ENCODE measurements at places on chromosomes 2 and 18. TPM values are rescaled to one million over a fixed set of nuclear protein-coding genes. Genes with fewer than 3 reads are reported as not detected.
A peak's percentile ranks its signal among the peaks of the same experiment; 100 is the strongest.

The TSPYL6 gene
- total RNA-seq: not detected

The EGR4 gene
- total RNA-seq: not detected

The C1QL2 gene
- total RNA-seq: not detected

The ACADL gene
- not detected for total RNA-seq

The APCDD1 gene
- 1.4 TPM for total RNA-seq

DNA sequence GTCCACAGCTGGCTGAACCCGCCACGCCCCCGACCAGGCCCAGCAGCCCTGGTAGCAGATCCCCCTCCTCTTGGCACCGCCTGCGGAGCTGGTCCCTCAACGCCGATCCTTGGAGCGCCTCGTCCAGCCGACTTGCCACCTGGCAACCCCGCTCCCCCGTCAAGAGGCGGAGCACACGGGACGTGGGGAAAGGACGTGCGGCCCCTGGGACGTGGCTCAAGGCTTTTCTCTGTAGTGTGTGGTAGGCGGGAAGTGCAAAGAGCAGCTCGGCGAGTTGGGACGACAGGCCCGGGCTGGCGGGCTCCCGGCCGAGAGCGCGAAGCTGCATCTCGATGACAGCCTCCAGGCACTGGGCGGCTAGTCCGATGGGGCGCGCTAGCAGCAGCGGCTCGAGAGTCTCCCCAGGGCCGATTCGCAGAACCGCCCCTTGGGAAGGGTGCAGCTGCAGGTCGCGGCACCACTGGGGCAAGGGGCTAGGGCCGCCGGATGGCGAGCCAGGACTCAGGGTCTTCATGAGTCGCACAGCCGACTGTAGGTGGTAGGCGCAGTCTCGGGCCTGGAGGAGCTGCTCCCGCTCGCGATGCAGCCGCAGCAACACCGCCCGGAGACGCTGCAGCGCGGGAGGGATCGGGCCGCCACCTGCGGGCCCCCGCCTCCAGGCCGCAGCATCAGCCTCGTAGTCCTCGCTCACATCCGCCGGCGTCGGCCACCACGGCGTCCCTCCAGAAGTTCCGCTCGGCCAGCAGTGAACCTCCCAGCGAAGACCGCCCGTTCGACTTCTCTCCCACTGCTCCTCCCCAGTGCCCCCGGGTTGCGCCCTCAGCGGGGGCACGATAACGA lies 617 bp downstream of the CCDC142 start:
- peak overlapping the region; percentile 99 for H3K27ac ChIP-seq
- no peak for DNase-seq

- DNase-seq: no peak
- H3K4me3 ChIP-seq: no peak overlapping the region
- H3K36me3 ChIP-seq: no peaks in the 10 kb centered on the region
- no peaks in the 10 kb centered on the region for H3K4me1 ChIP-seq
- H3K27ac ChIP-seq: no peak overlapping the region
- peaks cover 17% of the 10 kb centered on the region for H3K27me3 ChIP-seq
Observed at GRCh38 chr18:7482342-7482741, 84.8 kb upstream of the PTPRM start.

- peaks cover 77% of the 10 kb centered on the region for H3K4me1 ChIP-seq
- peaks cover 39% of the 10 kb centered on the region for H3K36me3 ChIP-seq
- H3K27me3 ChIP-seq: no peaks in the 10 kb centered on the region
Observed at GRCh38 chr18:48853588-48853987, 97.2 kb downstream of the SMAD7 start.

DNA sequence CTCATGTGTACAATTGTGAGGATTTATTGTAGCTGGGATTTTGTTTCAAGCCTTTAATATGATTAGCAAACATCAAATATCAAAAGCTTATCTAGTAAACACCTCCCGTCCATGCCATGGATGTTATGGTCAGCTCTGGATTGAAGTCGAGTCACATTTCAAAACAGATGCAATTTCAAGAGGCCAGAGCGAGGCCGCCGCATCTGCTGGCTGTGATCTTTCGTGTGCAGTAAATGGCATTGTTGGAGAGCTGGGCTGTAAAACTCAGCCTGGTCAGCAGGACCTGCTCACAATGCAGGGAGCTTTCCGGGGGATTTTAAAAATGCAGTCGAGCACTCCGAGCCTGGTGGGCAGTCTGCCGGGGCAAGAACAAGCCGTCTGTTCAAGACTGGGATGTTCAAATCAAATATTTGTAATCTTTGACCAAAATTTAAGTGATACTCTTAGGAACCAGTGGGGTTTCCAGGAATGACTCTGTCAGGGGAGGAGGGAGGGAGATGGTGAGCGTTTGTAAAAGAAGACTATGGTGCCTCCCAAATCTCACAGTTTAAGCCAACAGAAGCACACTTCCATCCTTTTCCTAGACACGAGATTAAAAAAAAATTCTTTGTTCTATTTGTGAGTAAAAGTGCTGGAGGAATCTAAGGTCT lies 97.6 kb downstream of the MYCN start:
- no peak for DNase-seq
- H3K4me1 ChIP-seq: no peaks in the 10 kb centered on the region
- no peak overlapping the region for H3K4me3 ChIP-seq
- peaks cover 5% of the 10 kb centered on the region for H3K27me3 ChIP-seq

- H3K36me3 ChIP-seq: no peaks in the 10 kb centered on the region
- H3K27me3 ChIP-seq: no peaks in the 10 kb centered on the region
- H3K4me1 ChIP-seq: peaks cover 36% of the 10 kb centered on the region
- peak overlapping the region; percentile 52 for H3K27ac ChIP-seq
Observed at GRCh38 chr18:9619990-9620389, 5.6 kb upstream of the PPP4R1 start.

- H3K4me1 ChIP-seq: no peaks in the 10 kb centered on the region
- no peak overlapping the region for H3K27ac ChIP-seq
- no peak overlapping the region for H3K4me3 ChIP-seq
- DNase-seq: no peak
Observed at GRCh38 chr2:228575897-228576296, 394.4 kb upstream of the SPHKAP start.

DNA sequence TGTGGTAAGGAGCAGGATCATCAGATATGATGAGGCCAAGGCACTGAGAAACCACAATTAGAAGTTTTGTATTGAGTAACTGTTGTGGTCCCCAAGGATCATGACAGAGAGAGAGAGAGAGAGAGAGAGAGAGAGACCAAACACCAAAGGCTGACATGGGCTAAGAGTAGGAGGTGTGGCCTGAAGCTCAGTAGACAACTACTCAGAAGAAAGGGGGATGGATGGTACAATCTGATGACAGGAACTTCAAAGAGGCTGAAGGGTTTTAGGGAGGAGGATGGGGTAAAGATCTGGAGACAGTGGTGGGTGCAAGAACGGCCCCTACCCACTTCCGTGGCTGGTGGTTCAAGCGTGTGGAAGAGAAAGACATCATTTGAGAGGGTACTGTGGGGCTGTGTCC lies 135.0 kb downstream of the DCDC2C start:
- H3K36me3 ChIP-seq: no peaks in the 10 kb centered on the region
- H3K4me3 ChIP-seq: no peak overlapping the region
- no peak for DNase-seq
- no peak overlapping the region for H3K27ac ChIP-seq
- no peaks in the 10 kb centered on the region for H3K4me1 ChIP-seq
- no peaks in the 10 kb centered on the region for H3K27me3 ChIP-seq

- no peak overlapping the region for H3K4me3 ChIP-seq
- H3K27me3 ChIP-seq: peaks cover 40% of the 10 kb centered on the region
- no peak overlapping the region for H3K27ac ChIP-seq
Observed at GRCh38 chr2:62527478-62528210, 21.6 kb upstream of the TMEM17 start.

- DNase-seq: no peak
- H3K27ac ChIP-seq: no peak overlapping the region
- no peak overlapping the region for H3K4me3 ChIP-seq
- H3K27me3 ChIP-seq: no peaks in the 10 kb centered on the region
Observed at GRCh38 chr2:33326100-33326499, 150.3 kb upstream of the RASGRP3 start.

DNA sequence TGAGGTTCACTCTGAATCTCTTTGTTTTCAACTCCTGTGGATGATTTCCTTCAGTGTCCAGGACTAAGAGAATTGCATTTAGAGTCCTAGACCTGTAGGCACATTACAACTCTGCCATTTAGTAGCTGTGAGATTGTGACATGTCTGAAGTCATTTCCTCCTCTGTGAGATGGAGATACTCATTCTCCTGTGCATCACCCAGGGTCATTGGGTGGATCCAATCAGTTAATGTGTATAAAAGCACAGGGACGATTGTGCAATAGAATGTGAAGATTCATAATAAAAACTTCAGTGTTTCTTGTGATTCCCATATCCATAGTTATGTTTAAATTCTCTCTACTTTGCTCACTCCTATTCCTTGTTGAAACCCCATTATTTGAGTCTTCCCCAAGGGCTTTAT lies 113.6 kb downstream of the DIS3L2 start:
- no peaks in the 10 kb centered on the region for H3K27me3 ChIP-seq
- H3K4me3 ChIP-seq: no peak overlapping the region
- no peaks in the 10 kb centered on the region for H3K36me3 ChIP-seq
- peaks cover 7% of the 10 kb centered on the region for H3K4me1 ChIP-seq
- no peak for DNase-seq
- H3K27ac ChIP-seq: no peak overlapping the region

- H3K27me3 ChIP-seq: peaks cover 20% of the 10 kb centered on the region
- H3K27ac ChIP-seq: no peak overlapping the region
- H3K4me3 ChIP-seq: no peak overlapping the region
- DNase-seq: no peak
- peaks cover 4% of the 10 kb centered on the region for H3K36me3 ChIP-seq
Observed at GRCh38 chr18:22900558-22901238, 32.4 kb upstream of the RBBP8 start.

- no peak overlapping the region for H3K27ac ChIP-seq
- no peak overlapping the region for H3K4me3 ChIP-seq
- no peaks in the 10 kb centered on the region for H3K4me1 ChIP-seq
- no peaks in the 10 kb centered on the region for H3K27me3 ChIP-seq
- DNase-seq: no peak
Observed at GRCh38 chr2:34416856-34417255, 817.8 kb upstream of the FAM98A start.

DNA sequence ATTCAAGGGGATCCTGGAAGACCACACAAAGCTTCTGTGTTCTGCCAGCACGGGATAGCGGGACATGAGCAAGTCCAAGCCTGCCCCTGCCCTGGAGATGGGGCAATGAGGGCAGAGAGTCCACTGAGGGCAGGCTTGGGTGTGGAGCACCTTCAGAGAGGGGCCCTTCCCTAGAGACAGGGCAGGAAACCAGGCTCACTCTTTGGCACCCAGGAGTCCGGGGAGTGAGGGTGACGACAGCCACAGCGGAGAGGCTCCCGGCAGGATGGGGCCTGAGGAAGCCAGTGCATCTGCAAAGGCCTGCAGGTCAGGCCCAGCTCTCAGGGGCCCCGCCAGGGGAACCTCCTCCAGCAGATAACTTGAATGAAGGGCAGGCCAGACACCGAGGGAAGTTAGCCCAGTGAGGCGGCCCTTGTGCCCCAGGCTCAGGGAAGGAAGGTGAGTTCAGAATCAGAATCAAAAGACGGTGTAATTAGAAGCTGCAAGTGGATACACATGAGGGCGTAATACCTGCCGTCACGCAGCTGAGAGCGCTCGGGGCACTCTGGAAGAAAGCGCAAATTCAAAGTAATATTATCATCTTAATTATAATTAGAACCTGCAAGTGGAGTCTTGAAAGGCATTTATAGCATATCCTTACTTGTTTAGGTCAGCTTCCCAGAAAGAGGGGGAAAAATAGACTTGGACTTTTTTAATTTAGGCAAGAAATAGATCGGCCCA lies 142.6 kb upstream of the LGALSL start:
- no peak overlapping the region for H3K4me3 ChIP-seq
- DNase-seq: no peak
- H3K27me3 ChIP-seq: peaks cover 9% of the 10 kb centered on the region
- peaks cover 16% of the 10 kb centered on the region for H3K4me1 ChIP-seq
- H3K36me3 ChIP-seq: peaks cover 3% of the 10 kb centered on the region

DNA sequence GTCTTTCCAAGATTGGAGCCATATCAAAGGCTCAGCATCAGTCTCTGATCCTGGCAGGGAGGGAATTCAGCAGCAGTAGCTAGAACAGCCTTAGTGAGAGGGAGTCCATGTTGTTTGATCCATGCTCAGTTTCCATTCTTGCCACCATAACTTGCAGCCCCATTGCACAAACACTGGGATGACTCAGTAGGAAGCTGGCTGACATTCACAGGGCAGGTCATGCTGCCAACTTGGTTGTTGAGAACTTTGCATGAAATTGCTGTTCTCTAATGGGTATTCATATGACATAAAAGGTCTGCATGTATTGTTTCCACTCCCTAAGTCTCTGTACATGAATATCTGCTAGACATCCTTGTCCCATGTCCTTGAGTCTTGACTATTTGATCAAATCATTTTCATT lies 29.9 kb upstream of the STAT4 start:
- H3K4me3 ChIP-seq: no peak overlapping the region
- H3K4me1 ChIP-seq: peaks cover 10% of the 10 kb centered on the region
- no peak overlapping the region for H3K27ac ChIP-seq
- no peak for DNase-seq
- H3K36me3 ChIP-seq: no peaks in the 10 kb centered on the region

DNA sequence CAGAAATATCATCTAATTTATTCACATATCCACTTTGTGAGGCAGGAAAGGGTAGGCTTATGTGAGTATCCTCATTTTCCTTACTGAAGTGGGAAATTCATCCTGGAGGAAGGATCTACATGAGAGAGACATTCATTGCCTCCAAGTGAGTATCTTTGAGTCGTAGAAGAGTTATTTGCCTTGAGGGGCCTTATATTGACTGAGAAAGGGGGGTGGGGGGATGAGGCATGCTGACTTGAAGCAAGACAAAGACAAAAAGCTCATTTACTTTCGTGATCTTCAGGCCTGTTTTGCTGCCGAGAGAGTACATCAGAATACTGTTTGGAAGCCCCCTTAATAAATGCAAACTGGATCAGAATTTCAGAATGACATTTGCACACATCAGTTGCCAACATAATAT lies 17.6 kb upstream of the NEDD4L start:
- no peak overlapping the region for H3K27ac ChIP-seq
- H3K4me1 ChIP-seq: no peaks in the 10 kb centered on the region
- no peak overlapping the region for H3K4me3 ChIP-seq
- H3K27me3 ChIP-seq: peaks cover 6% of the 10 kb centered on the region
- no peaks in the 10 kb centered on the region for H3K36me3 ChIP-seq
- no peak for DNase-seq

DNA sequence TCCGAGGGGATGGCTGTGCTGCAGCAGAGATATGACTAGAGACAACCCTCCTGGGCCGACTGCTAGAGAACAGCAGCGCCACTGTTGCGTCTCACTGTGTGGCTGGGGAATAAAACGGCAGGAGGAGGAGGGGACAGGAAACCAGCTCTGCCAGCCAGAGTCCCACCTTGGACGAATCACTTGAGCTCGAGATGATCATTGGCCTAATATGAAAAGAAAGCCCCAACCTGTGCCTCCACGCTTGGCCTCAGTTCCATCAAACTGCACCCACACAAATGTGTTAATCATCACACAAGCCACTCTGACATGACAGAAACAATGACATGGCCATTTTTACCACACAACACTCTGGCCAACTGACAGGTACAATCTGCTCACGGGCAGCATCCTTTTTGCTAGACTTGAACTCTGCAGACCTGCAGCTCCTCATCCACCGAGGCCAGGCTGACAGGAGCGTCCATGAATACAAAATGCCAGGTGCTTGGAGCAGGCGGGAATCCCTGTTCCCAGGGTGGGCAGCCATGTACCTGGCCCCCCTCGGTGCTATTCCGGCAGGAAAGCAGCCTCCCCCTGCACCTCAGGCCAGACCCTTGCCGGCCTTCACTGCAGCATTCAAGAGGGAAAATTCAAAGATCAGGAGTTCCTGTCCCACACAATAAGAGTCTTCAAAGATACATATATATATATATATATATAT lies 52.3 kb downstream of the PARD6G start:
- no peaks in the 10 kb centered on the region for H3K27me3 ChIP-seq
- H3K27ac ChIP-seq: no peak overlapping the region
- H3K4me3 ChIP-seq: no peak overlapping the region
- peaks cover 6% of the 10 kb centered on the region for H3K36me3 ChIP-seq
- peak; percentile 67 for DNase-seq

Measured in osteocyte (in vitro differentiated cells).